ENCODE measurements at places on chromosomes 5 and 9. TPM values are rescaled to one million over a fixed set of nuclear protein-coding genes. Genes with fewer than 3 reads are reported as not detected.

Gene PCDHGC4
- not detected for total RNA-seq

Gene CXCL14
- total RNA-seq, result not detected

Gene ROR2
- not detected for total RNA-seq

Gene ADCY2
- total RNA-seq, result not detected

DNA sequence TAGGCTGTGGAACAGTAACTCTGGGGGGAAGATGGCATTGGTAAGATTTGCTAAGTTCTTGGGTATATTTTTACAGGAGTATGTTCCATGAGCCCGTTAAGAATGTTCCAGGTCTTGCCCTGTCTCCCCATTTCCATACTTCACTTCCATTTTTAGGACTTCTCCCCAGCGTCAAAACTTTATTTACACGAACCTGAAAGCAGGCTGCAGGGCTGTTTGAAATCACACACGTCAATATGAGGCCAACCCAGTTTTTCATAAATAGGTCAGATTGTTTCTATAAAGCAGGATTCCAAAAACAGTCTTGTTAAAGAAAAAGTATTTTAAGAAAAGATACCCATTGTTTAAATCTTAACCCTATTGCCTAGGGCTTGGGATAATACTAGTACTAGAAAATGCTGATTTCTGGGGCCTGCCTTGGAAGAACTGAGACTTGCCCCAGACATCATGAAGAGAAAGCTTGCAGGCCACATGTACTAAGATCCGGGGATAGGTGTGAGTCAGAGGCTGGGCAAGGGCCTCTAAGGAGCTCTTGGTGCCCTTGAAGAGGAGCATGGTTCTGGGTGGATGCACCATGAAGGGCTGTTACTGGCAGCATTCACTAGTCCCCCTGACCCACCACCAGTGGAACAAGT is 24.2 kb downstream of the TRIO start:
- DNase-seq, result no peak

- no peak for DNase-seq
Observed at GRCh38 chr5:81422671-81423070, 28.7 kb upstream of the ACOT12 start.

- no peak for DNase-seq
Observed at GRCh38 chr9:1046639-1047572, 3.3 kb upstream of the DMRT2 start.

DNA sequence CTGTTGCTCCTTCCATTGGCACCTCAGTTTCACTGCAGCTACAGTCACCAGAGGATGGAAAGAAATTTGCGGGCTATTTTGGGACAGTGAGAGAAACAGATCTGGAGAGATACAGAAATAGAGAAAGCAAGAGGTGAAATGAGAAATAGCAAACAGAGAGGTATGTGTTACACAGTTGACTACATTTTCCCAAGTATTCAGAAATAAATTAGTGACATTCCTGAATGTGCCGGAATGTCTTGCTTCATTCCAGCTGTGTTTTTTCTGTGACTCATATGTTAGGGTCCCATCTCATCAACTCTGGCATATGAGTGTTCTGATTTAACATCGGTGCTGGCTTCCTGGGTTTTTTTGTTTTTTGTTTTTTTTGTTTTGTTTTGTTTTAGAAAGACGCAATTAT is 63.8 kb upstream of the ZNF462 start:
- no peak for DNase-seq

GRCh38 chr9:138097501-138097991 is 220.0 kb downstream of the CACNA1B start:
- DNase-seq, result no peak

GRCh38 chr9:125580701-125581286 is 126.2 kb downstream of the MAPKAP1 start:
- no peak for DNase-seq

DNA sequence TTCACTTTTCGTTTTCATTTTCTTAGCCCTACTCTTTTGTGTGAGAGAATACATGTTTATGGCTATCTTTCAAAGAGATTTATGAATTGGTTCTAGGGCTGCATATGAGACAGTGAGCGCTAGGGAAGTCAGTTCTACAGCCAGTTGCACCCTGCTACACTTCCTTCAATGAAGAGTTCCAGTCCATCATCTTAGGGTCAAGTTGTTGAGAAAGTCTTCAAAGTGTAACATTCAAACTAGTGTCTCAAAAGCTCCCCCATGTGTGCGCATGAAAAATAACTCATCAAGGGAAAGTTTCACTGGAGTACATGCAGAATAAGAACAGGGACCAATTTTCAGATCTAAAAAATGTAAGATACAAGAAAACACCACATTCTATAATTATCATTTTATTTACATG is 317.2 kb downstream of the DEPDC1B start:
- DNase-seq, result no peak

- peak; percentile 79 for DNase-seq
Observed at GRCh38 chr9:127608104-127608966, 3.7 kb upstream of the STXBP1 start.

Measured in activated naive CD4-positive, alpha-beta T cell treated with anti-CD3 and anti-CD28 coated beads, Interleukin-2, amount 50 U/mL, for 72 hours (primary cell).